ENCODE measurements at places on chromosomes 1 and 21.

GRCh38 chr1:93661829-93662474 is 19.7 kb downstream of the BCAR3 start:
- DNase-seq, result no peak

GRCh38 chr1:78092643-78093042 is 46.9 kb downstream of the GIPC2 start:
- peak; percentile 34 for DNase-seq

DNA sequence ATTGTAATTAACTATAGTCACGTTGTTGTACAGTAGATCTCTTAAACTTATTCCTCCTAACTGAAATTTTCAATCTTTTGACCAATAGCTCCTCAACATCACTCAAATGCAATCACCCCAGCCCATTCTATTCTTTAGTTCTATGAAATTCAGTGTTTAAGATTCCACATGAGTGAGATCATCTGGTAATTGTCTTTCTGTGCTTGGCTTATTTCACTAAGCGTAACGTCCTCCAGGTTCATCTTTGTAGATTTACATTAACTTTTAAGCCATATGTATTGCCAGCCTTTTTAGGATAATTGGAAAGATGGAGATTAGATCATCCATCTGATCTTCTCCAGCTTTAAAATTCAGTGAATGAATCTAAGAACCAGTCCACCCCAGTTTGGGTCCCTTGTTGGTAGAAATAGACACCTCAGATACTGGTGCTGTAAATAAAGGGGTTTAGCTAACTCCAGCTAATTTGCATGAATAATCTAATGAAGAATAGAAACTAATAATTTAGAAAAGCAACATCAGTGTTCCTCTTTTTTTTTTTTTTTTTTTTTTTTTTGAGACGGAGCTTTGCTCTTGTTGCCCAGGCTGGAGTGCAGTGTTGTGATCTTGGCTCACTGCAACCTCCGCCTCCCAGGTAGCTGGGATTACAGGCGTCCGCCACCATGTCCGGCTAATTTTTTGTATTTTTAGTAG is 7.0 kb downstream of the S100A10 start:
- DNase-seq, result no peak

GRCh38 chr1:57770772-57771171 is 346.9 kb upstream of the DAB1 start:
- DNase-seq, result no peak

GRCh38 chr1:87956072-87956471 is 627.4 kb downstream of the LMO4 start:
- peak; percentile 56 for DNase-seq

DNA sequence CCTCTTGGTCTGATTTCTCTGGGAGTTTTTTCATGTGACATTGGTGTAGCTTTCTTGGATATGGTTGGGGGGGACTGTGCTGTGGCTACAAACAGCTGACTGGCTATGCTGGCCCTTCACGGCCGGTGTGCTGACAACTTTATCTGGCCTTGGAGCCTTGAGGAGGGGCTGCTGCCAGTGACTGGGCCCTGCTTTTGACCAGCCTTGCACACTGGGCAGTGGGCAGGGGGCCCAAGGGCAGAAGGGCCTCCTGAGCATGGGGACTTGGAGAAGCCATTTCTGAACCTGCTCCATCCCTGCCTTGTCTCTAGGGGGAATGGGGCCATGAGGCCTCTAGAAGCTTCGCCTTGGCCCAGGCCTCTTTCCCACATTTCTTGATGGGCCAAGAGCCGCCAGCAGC is 139.6 kb downstream of the CAMTA1 start:
- no peak for DNase-seq

GRCh38 chr1:201406831-201407406 is 7.8 kb upstream of the LAD1 start:
- DNase-seq, result no peak

- no peak for DNase-seq
These were observed 56.9 kb upstream of the RGS1 start for GRCh38 chr1:192518700-192519099.

DNA sequence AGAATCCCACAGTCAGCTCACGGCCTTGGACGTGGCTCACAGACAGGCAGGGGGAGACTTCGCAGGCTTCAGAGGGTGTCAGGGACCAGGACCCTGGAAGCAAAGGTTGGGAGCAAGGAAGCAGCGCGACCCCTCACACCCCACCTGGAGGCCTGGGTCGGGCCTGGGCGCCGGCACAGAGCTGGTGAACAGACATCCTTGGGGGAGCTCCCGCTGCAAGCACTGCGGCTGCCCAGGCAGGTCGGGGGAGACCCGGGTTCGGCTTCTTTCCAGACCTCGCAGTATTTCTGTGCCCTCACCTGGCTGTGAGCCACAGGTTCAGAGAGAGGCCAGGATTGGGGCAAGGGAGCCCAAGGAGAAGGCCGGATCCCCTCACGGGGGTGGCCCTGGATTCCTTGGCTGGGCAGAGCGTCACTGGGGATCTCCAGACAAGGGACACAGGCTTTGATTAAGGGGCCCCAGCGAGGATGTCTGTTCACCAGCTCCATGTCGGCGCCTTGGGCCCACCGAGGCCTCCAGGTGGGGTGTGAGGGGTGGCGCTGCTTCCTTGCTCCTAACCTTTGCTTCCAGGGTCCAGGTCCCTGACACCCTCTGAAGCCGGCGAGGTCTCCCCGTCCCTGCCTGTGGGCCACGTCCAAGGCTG is 37.9 kb upstream of the TSPEAR start:
- DNase-seq, result no peak

DNA sequence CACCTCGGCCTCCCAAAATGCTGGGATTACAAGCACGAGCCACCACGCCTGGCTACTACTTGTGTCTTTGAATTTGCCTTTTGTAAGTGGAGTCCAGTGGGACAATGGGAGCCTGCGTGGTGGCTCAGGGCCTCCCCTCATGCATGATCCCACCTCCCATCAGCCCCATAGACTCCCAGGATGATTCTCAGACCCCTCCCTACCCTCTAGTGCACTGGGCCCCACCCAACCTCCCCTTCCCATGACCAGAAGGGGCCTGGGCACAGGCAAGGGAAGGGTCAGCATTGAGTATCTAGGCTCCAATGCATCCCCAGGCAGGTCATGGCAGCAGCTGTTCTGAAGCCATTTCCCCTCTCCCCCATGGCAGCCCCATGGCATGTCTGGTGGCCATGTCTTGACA is 18.7 kb downstream of the NEK2 start:
- DNase-seq, result no peak

- no peak for DNase-seq
These were observed 539.4 kb downstream of the KIF26B start for GRCh38 chr1:245693941-245694752.

DNA sequence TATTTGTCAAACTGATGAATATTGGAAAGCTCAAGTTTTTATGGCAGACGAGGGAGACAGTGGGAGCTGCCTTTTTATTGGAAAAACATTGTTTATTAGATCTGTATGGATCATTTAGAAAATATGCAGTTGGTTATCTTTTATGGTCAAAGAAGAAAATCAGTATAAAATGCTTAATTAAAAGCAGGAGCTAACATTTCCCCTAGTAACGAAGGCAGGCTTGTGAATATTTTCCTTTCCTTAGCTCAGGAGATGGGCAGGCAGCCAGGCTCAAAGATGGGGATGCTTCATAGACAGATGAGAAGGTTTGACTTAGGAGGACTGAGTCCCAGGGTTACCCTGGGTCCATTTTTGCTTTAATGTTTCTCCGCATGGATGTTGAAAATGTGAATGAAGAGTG is 26.0 kb downstream of the ROR1 start:
- DNase-seq, result no peak

DNA sequence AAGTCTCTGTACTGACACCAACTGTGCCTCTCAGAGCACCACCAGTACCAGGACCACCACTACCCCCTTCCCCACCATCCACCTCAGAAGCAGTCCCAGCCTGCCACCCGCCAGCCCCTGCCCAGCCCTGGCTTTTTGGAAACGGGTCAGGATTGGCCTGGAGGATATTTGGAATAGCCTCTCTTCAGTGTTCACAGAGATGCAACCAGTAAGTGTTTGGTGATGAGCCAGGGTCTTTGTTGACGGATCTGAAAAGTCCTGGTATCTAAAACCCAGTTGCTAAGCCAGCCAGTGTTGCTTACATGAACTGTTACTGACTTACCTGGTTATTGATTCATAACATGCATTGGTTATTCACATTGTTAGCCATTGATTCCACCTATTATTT is 1.1 kb downstream of the C1orf56 start:
- DNase-seq, result no peak

- DNase-seq, result no peak
These were observed 818 bp upstream of the TFAP2E start for GRCh38 chr1:35572296-35572695.

- no peak for DNase-seq
These were observed 319.9 kb upstream of the DUSP10 start for GRCh38 chr1:222061711-222062359.

DNA sequence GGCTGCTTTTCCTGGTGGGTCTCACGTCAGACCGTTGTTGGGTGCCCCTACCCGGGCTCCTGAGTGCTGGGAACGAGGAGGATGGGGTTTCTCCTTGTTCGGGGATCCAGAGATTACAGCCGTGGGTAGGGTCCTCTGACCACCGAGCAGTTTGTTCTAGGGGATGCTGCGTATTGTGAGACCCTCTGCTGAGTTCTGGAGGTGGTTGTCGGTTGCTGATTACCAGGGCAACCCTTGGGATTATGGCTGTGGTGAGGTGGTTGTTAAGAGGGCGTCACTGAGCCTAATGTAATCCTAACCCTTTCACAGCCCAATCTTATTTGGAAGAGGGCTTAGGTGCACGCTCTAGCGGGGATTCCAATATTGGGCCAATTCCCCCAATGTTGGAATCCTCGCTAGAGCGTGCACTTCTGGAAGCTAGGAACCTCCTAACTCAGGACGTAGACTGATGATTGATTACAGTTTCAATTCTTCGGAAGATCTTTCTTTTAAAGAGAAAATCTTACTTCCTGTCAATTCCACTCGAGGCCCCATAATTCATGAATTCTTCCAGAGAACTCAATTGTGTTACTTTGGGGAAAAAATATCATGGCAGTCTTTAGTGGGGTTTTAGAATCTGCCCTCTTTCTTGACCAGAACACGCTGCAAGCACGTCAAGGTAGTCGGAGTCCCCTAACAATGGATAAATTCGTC is 483 bp downstream of the TCEANC2 start:
- no peak for DNase-seq

- no peak for DNase-seq
These were observed 60.1 kb downstream of the PKN2 start for GRCh38 chr1:88744142-88744541.

- DNase-seq, result no peak
These were observed 310.7 kb downstream of the PCP4 start for GRCh38 chr21:40177979-40178378.

GRCh38 chr1:7948960-7949359 is 8.3 kb upstream of the TNFRSF9 start:
- DNase-seq, result peak; percentile 79

DNA sequence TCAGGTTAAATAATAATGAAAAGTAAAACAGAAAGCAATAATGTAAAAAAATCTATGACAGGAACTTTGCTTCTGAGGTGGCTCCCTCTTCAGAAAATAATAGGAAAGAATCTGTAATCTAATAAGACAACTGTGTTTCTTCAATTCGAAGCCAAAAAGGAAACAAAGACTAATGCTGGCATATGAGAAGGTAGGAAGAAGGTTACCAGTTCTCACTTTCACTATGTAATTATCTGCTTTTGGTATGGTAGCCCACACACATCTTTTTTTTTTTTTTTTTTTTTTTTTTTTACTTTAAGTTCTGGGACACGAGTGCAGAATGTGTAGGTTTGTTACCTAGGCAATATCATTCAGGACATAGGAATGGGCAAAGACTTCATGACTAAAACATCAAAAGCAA is 47.1 kb downstream of the COP1 start:
- no peak for DNase-seq

GRCh38 chr21:42694751-42695696 is 41.6 kb downstream of the PDE9A start:
- no peak for DNase-seq

GRCh38 chr1:247007511-247008405 is at the start of gene ZNF695:
ZNF695 (minus strand) TSS chr1:247008057; CDS start chr1:247007908, 149 bp downstream.
- peak; percentile 42 for DNase-seq

GRCh38 chr1:19734472-19734999 is 65.2 kb downstream of the TMCO4 start:
- no peak for DNase-seq

DNA sequence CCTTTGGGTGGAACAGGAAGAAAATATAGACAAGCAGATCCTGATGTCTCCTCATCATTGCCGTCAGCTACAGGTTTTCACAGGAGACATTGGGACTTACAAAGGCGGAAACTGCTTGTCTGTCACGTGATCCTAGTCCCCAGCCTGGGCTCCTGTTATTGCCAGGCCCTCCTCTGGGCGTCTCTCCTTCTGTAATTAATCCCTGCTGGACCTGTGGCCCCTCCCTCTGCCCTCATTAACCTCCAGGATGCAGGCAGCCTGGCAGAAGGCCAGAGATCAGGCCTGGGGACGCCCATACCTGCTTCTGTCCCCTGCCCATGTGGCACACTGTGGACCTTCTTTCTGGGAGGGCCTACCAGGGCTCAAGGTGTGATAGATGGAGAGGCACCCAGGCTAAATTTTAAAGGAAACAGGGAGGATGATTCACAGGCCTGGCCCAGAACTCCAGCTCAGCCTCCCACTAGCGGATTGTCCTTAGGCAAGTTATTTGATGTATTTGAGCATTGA is 2.4 kb downstream of the S100A5 start:
- DNase-seq, result no peak

- DNase-seq, result no peak
These were observed 42.7 kb downstream of the SGIP1 start for GRCh38 chr1:66576645-66577044.

DNA sequence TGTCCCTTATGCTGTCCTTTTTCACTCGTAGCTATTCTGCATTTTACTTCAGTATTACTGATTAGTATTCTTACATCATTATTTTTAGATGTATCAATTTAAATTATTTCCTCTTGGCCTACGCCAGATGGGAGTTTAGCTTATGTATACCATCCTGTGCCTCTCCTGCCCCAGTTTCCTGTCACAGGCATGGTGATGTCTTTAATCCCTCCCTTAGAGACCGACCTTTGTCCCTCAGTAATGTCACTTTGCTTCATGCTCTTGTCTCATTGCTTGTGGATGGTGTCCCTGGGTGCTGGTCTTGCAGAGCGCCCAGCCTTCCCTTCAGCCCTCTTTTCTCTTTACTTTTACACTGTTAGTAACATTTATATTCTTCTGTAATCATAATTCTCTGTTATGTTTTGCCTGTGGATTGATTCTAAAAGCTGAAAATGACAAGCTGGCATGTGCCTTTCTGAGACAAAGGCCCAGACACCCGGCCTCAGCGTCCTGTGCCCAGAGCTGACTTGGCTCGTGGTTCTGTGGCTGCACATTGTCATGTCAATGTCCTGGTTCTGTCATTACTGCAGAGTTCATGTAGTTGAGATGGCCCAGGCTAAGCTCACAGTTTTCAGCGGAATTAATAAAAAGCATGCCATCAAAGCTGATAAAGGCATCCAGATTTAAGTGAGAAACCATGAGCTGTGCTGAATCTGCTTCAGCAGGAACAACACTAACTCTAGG is 100.7 kb downstream of the MTR start:
- DNase-seq, result no peak

- no peak for DNase-seq
These were observed 53.9 kb upstream of the KRTAP11-1 start for GRCh38 chr21:30935121-30935888.

- DNase-seq, result no peak
These were observed 60.6 kb upstream of the LRRC8B start for GRCh38 chr1:89464008-89464407.
